ENCODE measurements at places on chromosomes 13 and 19.

GRCh38 chr13:41200126-41200525, 5.8 kb upstream of the KBTBD7 start:
- DNase-seq: no peak

DNA sequence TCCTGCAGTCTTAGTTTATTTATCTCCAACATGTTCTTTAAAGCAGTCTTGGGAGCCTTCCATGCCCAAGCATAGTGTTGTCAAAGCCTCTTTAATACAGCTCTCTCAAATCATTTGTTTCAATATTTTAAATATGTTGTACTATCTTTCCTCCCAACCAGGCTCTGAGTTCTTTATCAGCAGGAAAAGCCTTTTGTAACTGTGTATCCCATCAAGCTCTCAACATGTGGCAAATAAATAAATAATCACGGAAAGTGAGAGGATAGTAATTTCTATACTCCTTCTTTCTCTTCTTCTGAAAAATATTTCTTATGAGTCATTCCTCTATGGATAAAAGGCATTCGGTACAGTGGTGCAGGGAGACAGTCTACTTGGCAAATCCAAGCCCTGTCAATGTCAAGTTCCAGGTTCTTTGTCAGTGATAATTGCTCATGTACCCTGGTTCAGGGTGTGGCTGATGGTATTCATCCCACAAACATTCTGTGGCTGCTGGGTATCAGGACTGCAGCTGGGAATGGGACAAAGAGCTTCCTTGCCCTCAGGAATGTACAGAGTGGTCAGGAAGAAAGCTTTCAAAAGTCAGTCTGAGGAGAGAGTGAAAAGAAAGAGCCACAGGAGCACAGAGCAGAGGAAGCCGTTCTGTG, 384.3 kb downstream of the EFNB2 start:
- DNase-seq: peak; percentile 39

DNA sequence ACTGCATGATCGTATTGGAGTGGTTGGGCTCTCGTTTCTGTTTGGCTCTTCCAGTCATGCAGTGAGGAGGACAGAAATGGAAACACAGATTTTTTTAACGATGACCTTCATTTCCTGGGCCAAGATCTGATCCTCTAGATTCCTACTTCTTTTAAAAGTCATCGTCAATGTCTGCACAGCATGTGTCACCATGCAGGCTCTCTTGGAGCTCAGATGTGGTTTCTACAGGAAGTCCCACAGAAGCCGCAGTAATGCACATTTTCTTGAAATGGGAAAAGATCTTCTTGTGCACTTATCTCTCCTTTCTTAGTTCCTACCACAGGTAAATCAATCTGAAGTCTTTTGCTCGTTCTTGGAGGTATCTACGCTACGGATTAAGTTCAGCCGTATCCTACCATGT, 626.9 kb downstream of the EFNB2 start:
- no peak for DNase-seq

- DNase-seq: no peak
Observed at GRCh38 chr13:66483712-66484111, 746.4 kb downstream of the PCDH9 start.

GRCh38 chr13:109725297-109725696, 61.1 kb downstream of the IRS2 start:
- DNase-seq: no peak

DNA sequence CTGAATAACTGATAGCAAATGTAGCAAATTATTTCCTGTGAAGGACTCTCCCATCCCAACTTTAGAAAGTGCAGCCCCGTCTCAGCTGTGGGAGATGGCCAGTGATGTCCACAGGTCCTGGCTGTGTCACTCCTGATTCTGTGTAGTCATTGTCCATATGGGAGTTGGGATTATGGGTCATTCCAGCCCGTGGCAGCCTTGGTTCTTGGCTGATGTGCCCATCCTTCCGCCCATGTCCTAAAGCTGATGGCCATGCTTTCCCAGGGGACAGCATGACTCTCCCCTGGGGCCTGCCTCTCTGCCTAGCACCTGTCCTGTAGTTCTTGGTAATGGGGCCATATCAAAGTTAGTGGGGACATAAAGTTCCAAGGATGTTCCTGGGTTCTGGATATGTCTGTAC, 43.9 kb upstream of the C1QTNF9 start:
- no peak for DNase-seq

- no peak for DNase-seq
Observed at GRCh38 chr19:29547361-29547960, 21.7 kb downstream of the VSTM2B start.

- no peak for DNase-seq
Observed at GRCh38 chr19:18057557-18057956, 29.2 kb downstream of the IL12RB1 start.

DNA sequence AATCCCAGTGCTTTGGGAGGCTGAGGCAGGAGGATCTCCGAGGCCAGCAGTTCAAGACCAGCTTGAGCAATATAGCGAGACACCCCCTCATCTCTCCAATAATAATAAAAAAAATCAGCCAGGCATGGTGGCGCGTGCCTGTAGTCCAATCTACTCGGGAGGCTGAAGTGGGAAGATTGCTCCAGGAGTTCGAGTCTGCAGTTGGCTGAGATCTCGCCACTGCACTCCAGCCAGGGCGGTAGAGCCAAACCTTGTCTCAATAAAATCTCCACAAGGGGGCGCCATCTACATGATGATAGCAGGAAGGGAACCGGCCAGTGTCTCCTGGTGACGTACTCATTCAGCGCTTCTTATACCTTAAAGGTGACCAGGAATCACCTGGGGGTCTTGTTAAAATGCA, 13.6 kb upstream of the C5AR1 start:
- peak; percentile 80 for DNase-seq

- DNase-seq: peak; percentile 57
Observed at GRCh38 chr19:1131718-1132551, 28.1 kb downstream of the GPX4 start.

DNA sequence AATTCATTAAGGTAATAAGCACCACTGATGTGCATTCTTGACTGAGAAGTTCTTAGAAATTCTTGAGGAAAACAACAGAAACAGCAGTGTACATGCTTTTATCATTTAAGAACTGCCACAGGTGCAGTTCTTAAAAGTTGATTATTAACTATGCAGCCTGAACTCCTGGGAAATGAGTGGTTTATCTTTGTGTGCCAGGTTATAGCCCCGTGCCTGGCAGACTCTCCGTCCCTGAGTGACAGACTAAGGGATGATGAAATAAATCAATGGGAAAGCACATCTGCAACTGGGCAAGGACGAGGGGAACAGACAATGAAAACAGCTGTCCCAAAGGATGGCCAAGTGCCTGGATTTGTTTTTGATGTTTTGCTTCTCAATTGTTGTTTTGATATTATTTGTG, 84.4 kb upstream of the SPATA13 start:
- DNase-seq: no peak

- DNase-seq: no peak
Observed at GRCh38 chr13:62702502-62702901, 1286.9 kb upstream of the PCDH20 start.

DNA sequence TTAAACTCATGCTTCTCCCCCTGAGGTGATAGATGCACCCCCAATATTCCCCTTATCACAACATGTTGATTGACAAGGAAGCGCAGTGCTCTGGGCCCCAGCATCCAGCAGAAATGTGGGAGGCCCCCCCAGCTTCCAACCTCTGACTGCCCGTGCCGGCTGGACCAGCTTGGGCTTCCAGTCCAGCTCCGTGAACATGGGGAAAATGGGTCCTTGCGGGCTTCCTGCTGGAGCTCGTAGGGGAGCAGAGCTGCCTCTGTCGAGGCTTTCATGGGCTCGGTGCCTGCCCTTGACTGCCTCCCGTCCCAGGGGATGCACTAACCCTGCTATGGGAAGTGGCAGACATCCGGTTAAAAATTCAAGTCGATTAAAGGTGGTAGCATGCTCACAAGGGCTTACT, 188.9 kb downstream of the COL4A1 start:
- no peak for DNase-seq
